CD14-positive monocyte (primary cell): ENCODE measurements at places on chromosomes 7 and 10.

DNA sequence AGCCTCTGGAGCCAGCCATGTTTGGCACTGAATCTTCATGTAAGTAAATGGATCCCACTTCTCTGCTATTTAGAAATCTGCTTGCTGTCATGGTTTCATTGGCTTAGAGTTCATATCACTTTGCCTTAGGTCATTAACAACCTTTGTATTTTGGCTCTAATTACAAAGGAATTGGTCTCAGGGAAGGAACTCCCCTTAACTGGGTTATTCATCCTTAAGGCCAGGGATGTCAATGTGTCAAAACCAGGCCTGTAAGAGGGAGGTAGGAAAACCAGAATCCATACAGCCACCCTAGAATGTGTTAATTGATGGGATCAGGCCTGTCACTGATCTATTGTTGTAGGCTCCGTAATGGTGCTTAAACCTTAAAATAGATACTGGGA is 67.3 kb downstream of the ST7 start:
- H3K27ac ChIP-seq: no peak overlapping the region
- H3K4me3 ChIP-seq: no peak overlapping the region
- H3K36me3 ChIP-seq: no peaks in the 10 kb centered on the region
- no peaks in the 10 kb centered on the region for H3K27me3 ChIP-seq
- DNase-seq: no peak
- H3K4me1 ChIP-seq: no peaks in the 10 kb centered on the region

DNA sequence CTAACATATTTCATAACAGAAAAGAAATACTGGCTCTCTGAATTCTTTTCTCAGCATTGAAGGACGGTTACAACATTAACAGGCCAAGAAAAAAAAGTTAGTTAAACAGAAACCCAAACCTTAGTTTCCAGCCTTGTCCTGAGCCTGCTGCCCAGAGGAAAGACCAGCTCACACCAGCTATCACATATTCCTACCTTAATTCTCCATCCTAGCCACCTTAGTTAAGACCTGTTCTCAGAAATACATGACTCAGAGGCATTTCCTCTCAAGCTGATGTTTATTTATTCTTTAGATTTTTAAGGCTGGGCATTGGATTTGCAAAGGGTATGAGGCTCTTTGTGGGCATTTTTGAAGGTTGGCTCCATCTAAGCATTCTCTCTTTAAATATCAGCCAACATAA is 34.3 kb upstream of the ADAM12 start:
- no peak overlapping the region for H3K4me3 ChIP-seq
- H3K36me3 ChIP-seq: no peaks in the 10 kb centered on the region
- no peaks in the 10 kb centered on the region for H3K4me1 ChIP-seq
- no peaks in the 10 kb centered on the region for H3K27me3 ChIP-seq
- H3K27ac ChIP-seq: no peak overlapping the region

GRCh38 chr7:823649-824048 is 8.6 kb upstream of the SUN1 start:
- H3K27me3 ChIP-seq: no peaks in the 10 kb centered on the region
- H3K4me1 ChIP-seq: no peaks in the 10 kb centered on the region
- H3K27ac ChIP-seq: no peak overlapping the region
- peaks cover 28% of the 10 kb centered on the region for H3K36me3 ChIP-seq
- H3K4me3 ChIP-seq: no peak overlapping the region

DNA sequence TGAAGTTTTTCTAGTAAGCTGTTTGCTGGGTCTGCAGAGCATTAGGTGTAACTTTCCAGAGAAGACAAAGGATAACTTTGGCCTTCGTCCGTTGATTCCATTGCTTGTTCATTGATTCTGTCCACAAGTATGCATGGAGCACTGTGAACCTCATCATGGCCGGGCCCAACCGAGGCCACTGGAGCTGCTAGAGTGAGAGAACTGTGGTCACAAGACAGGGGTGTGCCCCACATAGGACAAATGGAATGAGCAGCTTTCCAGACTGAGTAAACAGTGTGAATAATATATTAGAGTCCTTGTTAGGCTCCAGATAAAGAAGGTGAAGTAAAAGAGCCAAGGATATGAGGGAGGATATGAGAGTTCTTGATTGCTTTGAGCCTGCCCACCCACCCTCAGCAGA is 24.9 kb downstream of the MBL2 start:
- H3K27ac ChIP-seq: no peak overlapping the region
- H3K27me3 ChIP-seq: no peaks in the 10 kb centered on the region
- H3K36me3 ChIP-seq: no peaks in the 10 kb centered on the region
- H3K4me3 ChIP-seq: no peak overlapping the region
- H3K4me1 ChIP-seq: no peaks in the 10 kb centered on the region

DNA sequence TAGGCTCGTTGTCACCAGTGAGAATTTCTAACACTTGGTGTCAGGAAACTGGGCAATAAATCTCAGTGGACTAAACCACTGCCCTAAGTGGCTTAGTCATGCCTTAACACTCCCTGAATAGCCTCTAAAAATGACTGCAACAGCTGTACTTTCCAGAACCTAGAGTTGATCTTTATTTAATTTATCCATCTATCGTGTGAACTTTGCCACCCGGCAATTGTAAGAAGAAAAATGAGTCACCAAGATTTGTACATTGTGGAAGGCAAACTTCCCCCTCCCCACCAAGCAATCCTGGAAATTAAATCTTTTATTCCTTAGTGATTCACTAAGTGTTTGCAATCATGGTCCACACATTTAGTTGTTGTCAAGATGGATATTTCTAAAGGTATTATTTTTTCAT is 47.1 kb downstream of the NXPH1 start:
- H3K27ac ChIP-seq: no peak overlapping the region
- H3K36me3 ChIP-seq: no peaks in the 10 kb centered on the region
- H3K27me3 ChIP-seq: no peaks in the 10 kb centered on the region
- H3K4me3 ChIP-seq: no peak overlapping the region
- H3K4me1 ChIP-seq: no peaks in the 10 kb centered on the region

GRCh38 chr7:135441791-135442190 is 68.1 kb downstream of the CNOT4 start:
- H3K4me1 ChIP-seq: no peaks in the 10 kb centered on the region
- no peaks in the 10 kb centered on the region for H3K27me3 ChIP-seq
- DNase-seq: no peak

GRCh38 chr7:46468753-46469356 is 547.8 kb upstream of the IGFBP3 start:
- H3K27ac ChIP-seq: no peak overlapping the region
- H3K4me3 ChIP-seq: no peak overlapping the region
- no peaks in the 10 kb centered on the region for H3K27me3 ChIP-seq
- H3K4me1 ChIP-seq: no peaks in the 10 kb centered on the region

DNA sequence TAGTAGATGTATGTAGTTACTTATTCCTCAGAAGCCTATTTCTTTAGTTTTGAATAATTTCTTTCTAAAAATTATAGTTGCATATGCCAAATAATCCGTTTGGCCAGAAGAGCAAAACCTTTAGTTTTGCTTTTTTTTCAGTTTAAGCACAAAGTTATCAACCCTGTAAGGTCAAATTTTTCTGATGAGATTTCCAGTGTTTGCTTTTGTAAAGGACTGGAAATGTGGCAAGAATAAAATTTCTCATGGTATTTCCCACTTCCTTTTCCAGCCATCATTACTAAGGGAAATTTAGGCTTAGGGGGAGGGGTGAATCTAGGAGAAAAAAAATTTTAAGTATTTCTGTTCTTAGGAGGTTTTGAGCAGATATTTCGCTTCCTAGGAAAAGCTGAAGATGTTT is 7.6 kb downstream of the CALD1 start:
- H3K4me3 ChIP-seq: no peak overlapping the region
- H3K27me3 ChIP-seq: no peaks in the 10 kb centered on the region

GRCh38 chr7:140544388-140544826 is 65.1 kb upstream of the MKRN1 start:
- no peaks in the 10 kb centered on the region for H3K36me3 ChIP-seq
- no peaks in the 10 kb centered on the region for H3K4me1 ChIP-seq
- no peak overlapping the region for H3K27ac ChIP-seq
- no peak overlapping the region for H3K4me3 ChIP-seq
- no peaks in the 10 kb centered on the region for H3K27me3 ChIP-seq
- DNase-seq: no peak

DNA sequence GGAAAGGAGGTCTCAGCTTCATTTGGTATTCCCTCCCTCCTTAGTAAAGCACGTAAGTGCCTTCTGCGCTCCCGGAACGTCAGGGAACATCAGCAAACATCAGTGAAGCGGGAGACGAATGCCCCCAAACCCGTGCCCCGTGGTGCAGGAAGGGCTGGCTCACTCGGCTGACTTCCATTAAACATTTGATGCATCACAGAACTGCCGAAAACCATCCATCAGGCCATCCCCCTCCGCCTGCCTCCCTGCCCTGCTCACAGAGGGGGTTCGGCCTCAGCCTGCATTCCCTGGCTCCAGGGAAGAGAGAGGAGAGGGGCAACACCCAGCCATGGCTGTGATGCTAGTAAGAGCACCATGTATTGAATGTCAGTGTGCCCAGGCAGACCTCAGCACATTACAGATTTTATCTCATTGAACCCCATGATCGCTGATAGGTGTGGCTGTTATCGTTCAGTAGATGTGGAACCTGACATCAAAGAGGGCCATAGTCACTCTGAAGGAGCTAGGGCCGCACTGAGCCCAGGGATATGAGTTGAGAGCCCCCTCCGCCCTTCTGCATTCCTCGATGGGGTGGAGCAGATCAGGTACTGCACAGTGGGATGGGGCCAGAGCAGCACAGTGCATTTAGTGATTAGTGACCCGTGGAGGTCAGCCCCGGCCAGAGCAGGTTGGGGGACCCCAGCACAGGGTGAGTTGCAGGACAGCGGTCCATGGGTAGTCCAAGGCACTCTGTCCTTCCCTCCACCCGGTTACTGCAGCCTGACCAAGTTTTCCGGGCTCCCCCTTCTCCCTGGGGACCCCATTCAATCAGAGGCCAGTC is 146.4 kb downstream of the RPS24 start:
- no peak overlapping the region for H3K4me3 ChIP-seq
- H3K4me1 ChIP-seq: no peaks in the 10 kb centered on the region
- no peaks in the 10 kb centered on the region for H3K36me3 ChIP-seq
- H3K27ac ChIP-seq: no peak overlapping the region
- no peak for DNase-seq
- no peaks in the 10 kb centered on the region for H3K27me3 ChIP-seq
